Heart right ventricle (tissue), 16 donors: ENCODE measurements at places on chromosomes 2 and 18.

DNA sequence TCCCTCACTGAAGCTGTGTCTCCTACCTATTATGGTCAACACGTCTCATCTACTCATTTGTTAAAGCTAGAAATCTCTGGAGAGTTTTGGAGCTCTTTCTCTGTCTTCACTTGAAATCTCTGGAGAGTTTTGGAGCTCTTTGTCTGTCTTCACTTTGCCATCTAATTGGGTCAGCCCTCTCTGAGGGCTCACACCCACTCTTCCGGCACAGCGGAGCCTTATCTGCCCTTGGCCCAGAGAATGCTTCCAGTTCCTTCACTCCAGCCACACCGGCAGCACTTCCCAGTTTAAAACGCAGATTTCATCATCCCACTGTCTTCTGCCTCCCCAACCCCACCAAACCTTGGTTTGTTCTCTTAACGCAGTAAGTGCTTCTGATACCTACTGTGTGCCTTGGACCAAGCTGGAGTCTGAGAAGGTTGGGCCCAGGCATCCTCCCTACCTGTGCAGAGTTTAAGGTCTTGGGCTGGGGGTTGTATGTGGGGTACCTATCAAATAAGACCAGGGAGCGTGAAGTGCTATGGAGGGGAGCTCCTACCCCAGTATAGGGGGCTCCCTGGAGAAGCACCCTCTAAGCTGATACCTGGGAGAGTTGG lies 5.0 kb downstream of the HPCAL1 start:
- no peak for DNase-seq

DNA sequence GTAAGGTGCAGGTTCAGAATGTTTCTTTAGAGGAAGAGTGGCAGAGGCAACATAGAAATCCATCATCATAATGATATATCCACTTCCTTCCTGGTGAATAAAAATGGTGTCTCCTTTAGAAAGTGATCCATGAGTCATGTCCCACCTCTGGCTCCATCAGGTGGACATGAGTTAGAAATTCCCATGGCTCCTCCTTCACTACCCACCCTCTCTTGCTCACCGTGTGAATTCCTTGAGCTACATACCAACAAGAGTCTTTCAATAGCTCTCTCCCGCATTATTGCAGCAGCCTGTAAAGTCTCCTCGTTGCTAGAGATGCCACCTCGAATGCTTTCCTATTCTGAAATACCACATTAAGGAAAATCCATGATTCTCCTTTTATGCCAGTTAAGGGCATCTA lies 317.6 kb downstream of the LNPK start:
- DNase-seq, result no peak

DNA sequence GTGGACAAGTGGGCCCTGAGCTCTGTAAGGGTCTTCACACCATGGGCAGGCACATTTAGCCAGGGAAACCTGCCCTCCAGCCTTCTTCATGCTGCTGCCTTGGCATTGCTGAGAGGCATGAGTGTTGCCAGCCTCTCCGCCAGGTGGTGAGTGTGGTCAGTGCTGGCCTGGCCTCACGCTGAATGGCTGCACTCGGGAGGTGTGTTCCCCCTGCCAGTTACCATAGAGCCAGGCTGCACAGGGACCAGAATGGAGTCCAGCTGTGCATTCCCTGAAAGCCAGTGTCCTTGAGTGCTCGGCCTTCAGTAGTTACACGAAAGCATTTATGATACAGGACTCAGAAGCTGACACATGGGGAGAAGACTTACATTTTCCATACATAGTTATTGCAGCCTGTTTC lies 139.7 kb downstream of the ATP9B start:
- DNase-seq, result no peak

GRCh38 chr18:9353596-9353995 lies 19.0 kb downstream of the TWSG1 start:
- no peak for DNase-seq

DNA sequence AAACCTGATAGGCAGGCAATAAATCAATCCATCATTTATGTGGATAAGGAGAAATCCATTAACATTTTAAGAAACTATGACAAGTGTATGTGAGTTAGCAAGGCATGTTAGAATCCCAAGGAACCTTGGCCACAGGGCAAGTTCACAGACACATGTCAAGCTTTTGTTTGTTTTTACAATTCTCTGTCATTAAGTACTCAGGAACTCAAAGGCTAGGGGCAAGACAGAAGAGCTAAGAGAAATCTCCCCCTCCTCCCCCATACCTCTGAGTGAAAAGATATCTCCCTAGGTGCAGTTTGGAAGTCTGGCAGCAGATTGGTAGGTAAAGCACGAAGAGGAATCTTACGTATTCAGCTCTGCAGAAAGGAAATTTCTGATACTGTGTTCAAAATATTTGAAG lies 348.1 kb downstream of the IRS1 start:
- DNase-seq, result no peak

DNA sequence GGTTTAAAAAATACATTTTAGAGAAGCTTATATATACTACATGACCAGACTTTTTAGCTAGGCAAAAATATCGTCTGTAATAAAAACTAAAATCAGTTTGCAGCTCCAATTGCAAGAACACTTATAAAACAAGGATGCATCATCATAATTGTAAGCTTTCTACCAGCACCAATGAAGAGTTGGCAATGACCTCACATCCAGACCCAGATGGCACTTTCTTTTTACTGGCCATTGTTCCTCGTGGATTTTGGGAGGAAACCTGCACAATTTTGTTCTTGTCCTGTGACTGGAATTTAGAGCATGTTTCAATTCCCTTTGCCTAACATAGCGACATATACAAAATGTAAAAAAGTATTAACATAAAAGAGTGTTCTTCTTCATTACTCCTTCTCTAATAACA lies 174.3 kb downstream of the ZNF521 start:
- no peak for DNase-seq

DNA sequence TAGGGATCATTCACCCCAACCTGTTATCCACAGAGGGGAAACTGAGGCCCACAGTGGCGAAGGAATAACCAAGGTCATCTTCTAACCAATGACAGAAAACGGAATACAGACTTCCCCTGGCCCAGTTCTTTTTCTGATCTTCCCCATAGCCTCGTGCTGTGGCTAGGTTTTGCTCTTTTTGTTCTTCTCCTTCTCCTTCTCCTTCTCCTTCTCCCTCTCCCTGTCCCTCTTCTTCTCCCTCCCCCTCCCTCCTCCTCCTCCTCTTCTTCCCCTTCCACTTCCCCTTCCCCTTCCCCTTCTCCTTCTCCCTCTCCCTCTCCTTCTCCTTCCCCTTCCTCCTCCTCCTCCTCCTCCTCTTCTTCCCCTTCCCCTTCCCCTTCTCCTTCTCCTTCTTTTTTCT lies 12.9 kb upstream of the TWIST2 start:
- DNase-seq, result no peak

DNA sequence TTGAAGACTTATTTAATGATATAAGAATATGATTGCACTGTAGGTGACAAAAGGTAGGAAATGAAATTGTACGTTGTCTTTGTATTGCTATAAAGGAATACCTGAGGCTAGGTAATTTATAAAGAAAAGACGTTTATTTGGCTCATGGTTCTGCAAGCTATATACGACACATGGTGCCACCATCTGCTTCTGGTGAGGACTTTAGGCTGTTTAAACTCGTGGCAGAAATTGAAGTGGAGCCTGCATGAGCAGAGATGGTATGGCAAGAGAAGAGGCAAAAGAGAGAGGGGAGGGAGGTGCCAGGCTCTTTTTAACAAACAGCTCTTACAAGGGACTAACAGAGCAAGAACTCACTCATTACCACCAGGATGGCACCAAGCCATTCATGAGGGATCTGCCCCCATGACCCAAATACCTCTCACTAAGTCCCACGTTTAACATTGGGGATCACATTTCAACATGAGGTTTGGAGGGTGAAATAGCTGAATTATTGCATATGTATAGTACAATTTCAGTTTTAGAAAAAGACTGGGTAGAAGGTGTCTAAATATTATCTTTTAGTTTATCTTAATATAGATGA lies 86.8 kb downstream of the GULP1 start:
- no peak for DNase-seq

GRCh38 chr18:13273800-13274199 lies 55.2 kb downstream of the LDLRAD4 start:
- DNase-seq, result no peak

DNA sequence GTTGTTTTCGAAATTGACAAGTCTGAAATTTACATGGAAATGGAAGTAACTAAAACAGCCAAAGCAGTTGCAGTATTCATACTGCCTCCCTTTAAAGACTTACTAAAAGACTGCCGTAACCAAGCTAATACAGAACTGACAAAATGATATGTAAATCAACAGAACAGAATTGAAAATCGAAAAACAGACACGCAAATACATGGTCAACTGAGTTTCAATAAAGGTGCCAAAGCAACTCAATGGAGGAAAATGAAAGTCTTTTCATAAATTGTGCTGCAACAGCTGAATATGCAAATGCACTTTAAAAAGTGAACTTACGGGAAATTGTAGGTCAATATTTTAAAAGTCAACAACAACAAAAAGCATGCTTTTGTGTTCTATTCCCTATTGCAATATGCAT lies 34.2 kb downstream of the TMEM131 start:
- no peak for DNase-seq

DNA sequence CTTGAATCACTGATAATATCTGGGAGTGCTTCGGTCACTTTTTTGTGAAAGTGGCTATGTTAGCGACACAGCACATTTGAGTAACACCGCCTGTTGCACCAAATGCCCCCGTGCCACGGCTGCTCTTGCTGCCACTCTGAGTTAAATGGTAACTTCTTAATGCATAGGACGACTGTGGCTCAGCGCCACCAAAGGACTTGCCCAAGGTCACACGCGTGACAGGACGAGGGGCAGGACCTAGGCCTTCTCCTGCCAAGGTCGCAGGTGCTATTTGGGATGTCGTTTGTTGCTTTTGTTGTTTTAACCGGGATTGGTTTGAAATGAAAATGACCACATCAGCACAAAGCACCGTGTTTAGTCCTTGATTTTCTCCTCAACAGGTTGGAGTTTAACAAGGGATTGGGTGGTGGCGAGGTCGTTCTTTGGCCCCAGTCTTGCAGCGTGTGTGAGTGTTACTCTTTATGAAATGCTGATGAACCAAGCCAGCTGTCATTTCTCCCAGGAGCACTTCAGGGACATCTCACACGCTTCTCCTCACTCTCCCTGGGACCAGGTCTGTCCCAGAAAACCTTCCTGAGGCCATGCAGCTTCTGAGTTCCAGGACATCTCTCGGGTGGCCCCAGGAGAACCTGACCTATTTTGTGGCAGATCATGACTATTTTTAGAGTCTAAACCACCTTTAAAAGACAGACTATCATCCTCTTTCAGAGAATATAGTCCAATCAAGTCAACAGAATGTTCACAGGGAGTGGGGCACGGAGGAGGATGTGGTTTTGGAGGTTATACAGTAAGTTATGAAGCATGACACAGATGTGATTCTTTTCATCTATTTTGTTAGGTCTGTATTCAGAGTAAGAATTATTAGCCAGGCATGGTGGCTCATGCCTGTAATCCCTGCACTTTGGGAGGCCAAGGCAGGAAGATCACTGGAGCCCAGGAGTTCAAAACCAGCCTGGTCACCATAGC lies 49.9 kb downstream of the MTCL1 start:
- no peak for DNase-seq

GRCh38 chr2:65061910-65062339 lies 5.7 kb downstream of the CEP68 start:
- no peak for DNase-seq
